ENCODE measurements at places on chromosomes 4 and X.

- DNase-seq = no peak
Measured at GRCh38 chr4:140497747-140498636, at the start of gene MGAT4D. MGAT4D (minus strand) TSS chr4:140498293; CDS start chr4:140498222, 71 bp downstream.

GRCh38 chr4:59925290-59925689 lies 1274.8 kb upstream of the ADGRL3 start:
- no peak for DNase-seq

DNA sequence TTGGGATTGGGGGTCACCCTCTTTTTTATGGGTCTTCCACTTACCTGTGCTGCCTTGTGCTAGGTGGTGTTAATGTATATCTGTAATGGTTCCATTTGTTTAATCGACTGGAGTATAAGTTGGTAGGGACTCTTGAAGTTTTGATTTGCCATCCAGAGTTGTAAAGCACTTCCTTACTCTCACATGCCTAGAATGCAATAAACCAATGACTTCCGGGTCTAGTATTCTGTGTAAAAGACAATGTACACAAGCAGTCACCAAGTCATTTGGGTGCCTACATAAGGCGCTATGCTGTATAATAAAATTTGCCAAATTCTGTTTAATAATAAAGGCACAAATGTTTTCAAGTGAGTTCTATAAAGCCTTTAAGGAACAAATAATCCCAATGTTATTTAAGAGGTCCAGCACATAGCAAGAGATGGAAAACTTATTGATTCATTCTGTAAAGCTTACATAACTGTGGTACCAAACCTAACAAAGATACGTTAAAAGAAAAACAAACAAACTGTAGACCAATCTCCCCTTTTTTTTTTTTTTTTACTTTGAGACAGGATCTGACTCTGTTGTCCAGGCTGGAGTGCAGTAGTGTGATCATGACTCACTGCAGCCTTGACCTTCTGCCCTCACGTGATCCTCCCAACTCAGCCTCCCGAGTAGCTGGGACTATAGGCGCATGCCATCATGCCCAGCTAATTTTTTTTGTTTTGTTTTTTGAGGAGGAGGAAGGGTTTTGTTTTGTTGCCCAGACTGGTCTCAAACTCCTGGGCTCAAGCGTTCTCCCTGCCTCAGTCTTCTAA lies 41.5 kb upstream of the HPRT1 start:
- no peak for DNase-seq

- no peak for DNase-seq
Measured at GRCh38 chr4:7645956-7646355, 211.2 kb upstream of the PSAPL1 start.

DNA sequence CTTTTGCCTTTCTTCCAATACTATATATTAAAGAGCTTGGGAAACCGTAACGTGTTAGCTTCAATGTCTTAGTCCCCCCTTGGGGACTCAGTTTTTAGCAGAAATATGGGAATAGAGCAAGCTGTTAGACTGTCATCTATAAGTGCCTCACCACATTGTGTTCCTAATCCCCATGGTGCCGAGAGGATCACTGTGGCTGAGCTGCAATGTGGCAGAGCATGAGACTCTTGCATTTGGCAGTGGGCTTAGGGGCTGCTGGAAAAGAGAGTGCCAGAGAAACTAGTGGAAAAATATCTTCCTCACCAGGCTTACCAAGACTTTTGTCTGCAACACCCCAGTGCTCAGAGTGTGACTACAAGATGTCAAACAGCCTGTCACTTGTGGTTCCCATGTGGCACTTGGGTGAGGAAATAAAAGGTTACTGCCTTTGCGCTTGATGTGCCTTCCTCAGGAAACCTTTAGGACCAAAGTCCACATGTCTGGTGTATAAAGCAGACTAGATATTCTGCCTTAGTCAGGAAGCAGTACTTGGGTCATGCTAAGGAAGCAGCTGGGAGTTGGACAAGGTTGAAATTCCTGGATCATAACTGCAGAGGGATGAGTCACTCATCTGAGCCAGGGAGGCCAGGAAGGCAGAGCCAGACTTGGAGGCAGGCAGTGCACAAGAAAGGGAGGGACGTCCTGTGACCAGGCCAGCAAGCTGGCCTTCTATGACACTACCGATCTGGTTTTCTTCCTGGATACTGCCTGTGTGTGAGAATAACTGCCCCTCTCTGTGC lies 9.7 kb upstream of the MAGEA4 start:
- DNase-seq = no peak

DNA sequence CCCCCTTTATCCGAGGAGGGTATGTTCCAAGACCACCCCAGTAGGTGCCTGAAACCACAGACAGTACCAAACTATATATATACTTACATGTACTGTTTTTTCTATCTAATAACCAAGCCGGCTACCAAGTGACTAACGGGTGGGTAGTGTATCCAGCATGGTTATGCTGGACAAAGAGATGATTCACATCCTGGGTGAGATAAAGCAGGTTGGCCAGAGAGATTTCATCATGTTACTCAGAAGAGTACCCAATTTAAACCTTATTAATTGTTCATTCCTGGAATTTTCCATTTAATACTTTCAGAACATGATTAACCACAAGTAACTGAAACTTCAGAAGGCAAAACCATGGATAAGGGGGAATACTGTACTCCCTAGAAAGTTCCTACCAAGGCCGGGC lies 46.5 kb downstream of the RFC1 start:
- no peak for DNase-seq

Measured in stimulated activated CD4-positive, alpha-beta T cell treated with anti-CD3 and anti-CD28 coated beads, Interleukin-15, amount 100 ng/mL, for 1 hour (primary cell).